ENCODE measurements at places on chromosomes 16 and 17. TPM values are rescaled to one million over a fixed set of nuclear protein-coding genes. Genes with fewer than 3 reads are reported as not detected.

GRCh38 chr16:85168732-85169256 is 56.5 kb upstream of the CIBAR2 start:
- DNase-seq: peak; percentile 73

DNA sequence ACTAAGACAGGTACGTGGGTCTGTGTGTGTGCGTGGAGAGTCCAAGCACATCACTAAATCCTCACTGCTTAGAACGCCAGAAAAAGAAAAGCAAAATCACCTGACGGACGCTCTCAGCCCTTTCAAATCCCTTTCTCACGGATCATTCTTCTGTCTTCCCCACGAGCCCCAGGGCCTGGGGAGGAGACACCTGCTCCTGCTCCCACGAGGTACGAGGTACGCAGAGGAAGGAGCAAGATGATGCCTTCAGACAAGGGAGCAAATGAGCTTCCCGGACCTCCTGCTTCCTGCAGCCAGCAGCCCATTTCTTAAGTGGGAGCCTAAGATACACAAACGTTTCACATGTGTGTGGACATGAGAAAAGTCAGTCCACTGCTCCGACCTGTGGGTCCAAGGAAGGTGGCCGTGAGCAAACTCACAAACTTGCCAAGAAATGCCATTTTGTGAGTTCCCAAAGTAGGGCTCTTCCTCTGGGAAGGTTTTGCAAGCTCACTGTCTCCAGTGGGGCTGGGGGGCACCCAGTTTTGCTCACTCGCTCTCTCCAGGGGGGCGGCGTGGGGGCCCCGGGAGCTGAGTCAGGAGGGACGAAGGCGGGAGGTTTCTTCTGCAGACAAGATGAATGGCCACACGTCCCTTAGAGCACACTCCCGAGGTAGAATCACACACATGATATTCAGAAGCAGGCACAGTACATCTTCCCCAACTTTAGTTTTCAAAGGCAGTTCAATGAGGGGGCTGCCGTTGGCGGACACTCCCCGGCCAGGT is 68.1 kb downstream of the MRM3 start:
- no peak for DNase-seq

GRCh38 chr17:7886227-7887037 is 2.2 kb upstream of the CHD3 start:
- peak; percentile 61 for DNase-seq

DNA sequence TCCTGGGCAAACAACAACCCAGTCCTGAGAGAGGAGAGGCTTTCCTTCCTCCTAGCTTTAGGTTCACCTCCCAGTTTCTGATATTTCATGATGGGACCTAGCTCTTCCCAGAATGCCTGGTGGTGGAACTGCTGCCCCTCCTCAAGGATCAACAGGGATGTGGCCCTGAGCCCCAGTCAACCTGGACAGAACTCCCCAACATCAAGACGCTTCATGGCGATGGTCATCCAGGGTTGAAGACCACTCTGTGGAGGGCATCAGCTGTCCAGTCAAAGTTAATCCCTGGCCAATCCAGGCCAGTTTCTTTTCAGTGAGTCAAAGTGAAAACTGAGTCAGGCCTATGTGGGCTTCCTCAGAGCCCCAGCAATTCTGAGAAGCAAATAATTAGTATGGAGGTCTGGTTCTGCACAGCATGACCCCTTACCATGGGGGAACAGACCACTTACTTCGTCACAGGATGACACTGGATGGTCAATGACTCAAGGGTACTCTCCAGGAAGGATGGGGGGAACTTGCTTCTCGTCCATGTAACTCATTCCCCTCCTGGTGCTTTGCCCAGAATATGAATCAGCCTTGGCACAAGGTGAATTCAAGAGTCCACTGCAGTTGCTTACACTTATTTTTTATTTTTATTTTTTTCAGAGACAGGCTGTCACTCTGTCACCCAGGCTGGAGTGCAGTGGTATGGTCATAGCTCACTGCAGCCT is 14.7 kb upstream of the XYLT2 start:
- no peak for DNase-seq

Gene LDHD
- 65.6 TPM for total RNA-seq

GRCh38 chr16:70301121-70301520 is 2.1 kb downstream of the DDX19B start:
- DNase-seq: no peak

Gene KCNH6
- not detected for total RNA-seq

DNA sequence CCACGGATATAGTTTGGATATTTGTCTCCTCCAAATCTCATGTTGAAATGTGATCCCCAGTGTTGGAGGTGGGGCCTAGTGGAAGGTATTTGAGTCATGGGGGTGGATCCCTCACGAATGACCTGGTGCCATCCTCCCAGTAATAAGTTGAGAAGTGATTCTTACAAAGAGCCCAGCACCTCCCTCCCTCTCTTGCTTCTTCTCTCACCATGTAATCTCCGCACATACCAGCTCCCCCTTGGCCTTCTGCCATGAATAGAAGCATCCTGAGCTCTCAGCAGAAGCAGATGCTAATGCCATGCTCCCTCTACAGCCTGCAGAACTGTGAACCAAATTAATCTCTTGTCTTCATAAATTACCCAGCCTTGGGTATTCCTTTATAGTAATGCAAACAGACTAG is 41.9 kb upstream of the RBBP6 start:
- no peak for DNase-seq

Gene MT4
- total RNA-seq: not detected

DNA sequence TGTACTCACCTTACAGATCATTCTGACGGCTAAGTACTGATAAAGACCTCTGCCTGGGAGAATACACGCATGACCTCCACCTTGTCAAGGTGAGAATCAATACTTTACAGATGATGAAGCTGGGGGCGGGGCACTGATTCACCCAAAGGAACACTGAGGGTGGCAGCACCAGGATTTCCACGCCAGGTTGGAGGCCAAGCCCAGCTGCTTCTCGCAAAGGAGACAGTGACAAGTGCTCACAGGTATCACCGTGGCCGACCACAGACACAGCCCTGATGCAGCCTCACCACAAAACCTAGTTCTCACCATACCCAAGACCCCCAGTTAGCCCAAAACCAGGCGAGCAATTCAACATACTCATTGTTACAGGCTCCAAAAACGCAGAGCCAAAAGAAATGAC is 434.2 kb downstream of the SOX9 start:
- no peak for DNase-seq

DNA sequence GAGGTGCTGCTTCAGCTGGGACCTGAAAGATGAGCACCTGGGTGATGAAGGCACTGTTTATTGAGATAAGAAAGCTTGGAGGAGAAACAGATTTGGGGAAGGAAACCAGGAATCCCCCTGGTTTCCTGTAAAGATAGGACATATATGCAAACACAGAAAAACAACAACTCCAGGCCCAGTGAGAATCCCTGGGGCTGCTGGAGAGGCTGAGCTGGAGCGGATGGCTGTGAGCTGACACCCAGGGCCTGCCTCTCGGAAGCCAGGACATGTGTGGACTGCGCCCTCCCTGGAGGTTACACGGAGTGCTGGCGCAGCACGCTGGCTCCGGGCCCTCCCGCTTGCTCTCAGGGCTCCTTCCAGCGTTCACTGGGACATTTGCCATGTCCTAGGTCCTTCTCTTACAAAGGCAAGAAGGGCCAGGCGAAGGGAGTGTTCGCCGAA is 57.5 kb downstream of the CYB5B start:
- peak; percentile 87 for DNase-seq

DNA sequence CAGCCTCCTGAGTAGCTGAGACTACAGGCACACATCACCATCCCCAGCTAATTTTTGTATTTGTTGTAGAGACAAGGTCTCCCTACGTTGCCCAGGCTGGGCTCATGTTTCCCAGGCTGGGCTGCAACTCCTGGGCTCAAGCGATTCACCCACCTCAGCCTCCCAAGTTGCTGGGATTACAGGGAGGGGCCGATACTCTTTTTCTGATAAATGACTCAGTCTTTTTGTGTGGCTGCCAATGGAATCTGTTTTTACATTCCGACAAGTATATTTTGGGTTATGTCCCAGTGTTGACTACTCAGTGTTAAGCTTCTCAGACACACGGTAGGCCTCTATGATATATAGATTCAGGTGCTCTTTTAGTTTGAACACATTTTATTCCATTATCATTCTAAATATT is 58.1 kb downstream of the SLFN11 start:
- DNase-seq: no peak

Gene RAC3
- total RNA-seq: 0.93 TPM

GRCh38 chr17:72764632-72765041 is 327.9 kb downstream of the SLC39A11 start:
- DNase-seq: no peak

- no peak for DNase-seq
Observed at GRCh38 chr17:35241520-35241919, 1.4 kb upstream of the SLFN5 start.

Gene JMJD6
- total RNA-seq: 35.0 TPM

DNA sequence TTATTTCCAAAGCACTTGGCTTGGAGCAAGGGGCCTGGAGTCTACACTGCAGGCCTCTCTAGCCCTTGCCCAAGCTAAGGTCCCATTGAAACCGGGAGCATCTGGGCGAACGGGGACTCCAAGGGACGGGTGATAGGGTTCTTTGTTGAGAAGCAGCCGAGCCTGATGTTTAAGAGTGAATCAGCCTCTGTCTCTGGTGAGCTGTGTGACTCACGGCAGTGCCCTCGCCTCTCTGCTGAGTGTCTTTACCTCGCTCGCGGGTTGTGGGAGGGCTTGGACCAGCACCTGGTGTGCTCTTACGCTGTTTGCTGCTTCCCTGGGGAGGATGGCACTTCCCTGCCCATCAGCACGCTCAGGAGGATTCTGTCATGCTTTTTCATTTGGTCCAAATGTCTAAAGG is 1.3 kb downstream of the HGS start:
- no peak for DNase-seq

DNA sequence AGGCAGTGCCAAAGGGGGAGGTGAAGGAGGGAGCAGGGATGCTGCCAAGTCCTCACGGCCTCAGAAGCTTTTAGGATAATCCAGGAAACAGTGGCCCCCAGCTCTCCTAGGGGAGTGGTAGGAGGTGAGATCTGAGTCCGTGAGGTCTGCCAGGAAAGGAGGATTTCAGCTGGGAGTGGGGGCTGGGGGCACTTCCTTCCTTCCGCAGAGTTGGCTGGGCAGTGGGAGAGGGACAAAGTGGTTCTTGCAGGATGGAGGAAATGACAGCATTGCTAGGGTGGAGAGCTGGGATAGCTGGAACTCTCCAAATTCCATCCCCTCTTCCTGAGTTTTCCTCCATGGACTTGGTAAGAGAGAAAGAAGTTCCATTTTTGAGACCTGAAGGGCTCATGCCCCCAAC is 4.8 kb upstream of the SP6 start:
- no peak for DNase-seq

Gene YBX2
- 2.9 TPM for total RNA-seq

DNA sequence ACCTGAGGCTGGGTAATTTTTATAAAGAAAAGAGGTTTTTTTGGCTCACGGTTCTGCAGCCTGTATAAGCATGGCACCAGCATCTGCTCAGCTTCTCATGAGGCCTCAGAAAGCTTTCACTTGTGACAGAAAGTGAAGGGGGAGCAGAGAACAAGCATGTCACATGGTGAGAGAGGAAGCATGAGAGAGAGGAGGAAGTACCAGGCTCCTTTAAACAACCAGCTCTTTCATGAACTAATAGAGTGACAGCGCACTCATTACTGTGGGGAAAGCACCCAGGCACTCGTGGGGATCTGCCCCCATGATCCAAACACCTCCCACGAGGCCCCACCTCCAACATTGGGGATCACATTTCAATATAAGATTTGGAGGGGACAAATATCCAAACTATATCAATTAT is 86.8 kb downstream of the USP32 start:
- DNase-seq: no peak

Gene HEATR9
- not detected for total RNA-seq

DNA sequence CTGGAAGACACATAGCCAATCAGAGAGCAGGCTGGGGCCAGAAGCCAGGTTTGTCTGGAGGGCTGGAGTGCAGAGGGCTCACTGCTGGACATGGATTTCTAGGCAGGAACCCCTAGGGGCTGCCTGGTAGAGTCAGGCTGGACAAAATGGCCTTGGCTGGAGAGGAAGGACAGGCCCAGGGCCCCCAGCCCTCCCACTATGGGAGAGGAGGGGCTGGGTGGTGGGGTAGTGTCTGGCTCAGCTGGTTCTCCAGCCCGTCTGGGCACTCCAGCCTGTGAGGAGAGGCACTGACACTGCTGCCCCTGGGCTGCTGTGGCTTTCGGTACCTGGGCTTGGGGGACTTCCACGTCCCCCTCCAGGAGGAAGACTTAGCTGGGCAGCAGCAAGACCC is 21.7 kb upstream of the DOK4 start:
- DNase-seq: no peak

DNA sequence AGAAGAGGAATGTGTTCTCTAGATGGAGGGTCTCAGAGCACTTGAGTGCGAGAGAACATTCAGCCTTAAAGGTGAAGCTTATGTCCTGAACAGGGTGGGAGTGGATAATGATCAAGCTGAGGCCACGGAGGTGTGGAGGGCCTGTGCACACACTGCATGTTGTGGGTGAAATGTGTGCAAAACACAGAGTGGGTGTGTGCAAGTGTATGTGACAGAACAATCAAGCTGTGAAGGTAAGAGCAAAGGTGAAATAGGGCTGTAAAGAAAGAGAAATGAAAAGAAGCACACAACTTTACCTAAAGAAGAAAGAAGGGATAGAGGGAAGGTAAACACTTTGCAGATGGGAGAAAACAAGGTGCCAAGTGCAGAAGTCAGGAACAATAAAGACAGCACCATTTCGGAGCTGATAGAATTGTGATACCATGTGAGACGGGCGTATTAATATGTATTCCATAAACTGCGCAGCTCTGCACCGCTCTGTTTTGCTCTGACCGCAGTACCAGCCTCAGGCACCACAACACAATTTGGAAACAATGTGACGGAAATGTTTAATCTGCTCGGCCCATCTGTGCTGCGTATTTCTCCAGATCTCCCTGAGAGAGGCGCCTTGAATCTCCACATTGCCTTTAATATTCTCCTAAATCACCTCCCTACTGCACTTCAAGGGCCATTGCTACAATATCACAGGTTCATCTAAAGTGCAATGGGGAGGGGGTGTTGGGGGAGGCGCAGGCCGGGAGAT is 40.6 kb downstream of the SNX11 start:
- no peak for DNase-seq

DNA sequence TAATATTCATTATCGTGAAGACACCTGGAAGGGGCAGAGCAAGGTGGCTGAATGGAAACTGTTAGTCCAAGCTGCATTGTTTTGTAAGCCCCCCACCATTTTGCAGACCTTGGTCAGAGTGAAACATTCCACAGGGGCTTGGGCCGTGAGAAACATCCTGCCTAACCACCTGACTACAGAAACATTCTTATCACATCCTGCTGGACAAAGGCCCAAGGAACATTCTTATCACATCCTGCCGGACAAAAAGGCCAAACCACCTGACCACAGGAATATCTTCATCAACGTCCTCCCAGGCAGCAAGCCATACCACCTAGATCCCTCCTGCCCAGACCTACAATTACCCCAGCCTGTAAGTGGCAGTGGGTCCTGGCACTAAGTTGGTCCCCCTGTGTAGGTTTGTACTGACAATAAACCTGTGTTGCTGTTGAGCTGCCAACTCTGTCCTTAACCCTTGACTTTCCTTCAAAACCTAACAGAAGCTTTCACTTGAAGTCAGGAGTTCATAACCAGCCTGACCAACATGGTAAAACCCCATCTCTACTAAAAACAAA is 19.6 kb downstream of the ATF7IP2 start:
- DNase-seq: no peak

Gene PABPN1L
- total RNA-seq: not detected

Data from right atrium auricular region (tissue), 2 donors.